Stimulated activated CD8-positive, alpha-beta memory T cell treated with anti-CD3 and anti-CD28 coated beads, Interleukin-7, amount 100 ng/mL, for 1 hour (primary cell): ENCODE measurements at places on chromosomes 5 and 9.

- no peak for DNase-seq
Observed at GRCh38 chr9:78856144-78856543, 559.2 kb downstream of the PSAT1 start.

DNA sequence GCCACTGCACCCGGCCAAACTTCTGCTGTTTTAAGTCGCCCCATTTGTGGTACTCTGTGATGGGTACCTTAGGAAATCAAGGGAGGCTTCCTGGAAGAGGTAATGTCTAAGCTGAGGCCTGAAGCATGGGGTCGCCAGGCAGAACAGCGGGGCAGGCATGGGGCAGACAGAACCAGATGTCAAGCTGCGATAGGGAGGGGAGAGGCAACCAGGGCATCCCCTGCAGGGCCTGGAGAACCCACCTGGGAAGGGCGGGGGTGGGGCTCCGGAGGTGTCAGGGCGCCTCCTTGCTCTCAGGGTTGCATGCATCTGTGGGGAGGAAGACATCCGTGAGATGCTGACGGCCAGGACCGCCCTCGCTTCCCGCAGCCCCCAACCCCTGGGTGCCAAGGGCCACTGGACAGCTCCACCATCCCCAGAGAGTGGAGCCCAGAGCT, 2.8 kb downstream of the LCN15 start:
- no peak for DNase-seq

DNA sequence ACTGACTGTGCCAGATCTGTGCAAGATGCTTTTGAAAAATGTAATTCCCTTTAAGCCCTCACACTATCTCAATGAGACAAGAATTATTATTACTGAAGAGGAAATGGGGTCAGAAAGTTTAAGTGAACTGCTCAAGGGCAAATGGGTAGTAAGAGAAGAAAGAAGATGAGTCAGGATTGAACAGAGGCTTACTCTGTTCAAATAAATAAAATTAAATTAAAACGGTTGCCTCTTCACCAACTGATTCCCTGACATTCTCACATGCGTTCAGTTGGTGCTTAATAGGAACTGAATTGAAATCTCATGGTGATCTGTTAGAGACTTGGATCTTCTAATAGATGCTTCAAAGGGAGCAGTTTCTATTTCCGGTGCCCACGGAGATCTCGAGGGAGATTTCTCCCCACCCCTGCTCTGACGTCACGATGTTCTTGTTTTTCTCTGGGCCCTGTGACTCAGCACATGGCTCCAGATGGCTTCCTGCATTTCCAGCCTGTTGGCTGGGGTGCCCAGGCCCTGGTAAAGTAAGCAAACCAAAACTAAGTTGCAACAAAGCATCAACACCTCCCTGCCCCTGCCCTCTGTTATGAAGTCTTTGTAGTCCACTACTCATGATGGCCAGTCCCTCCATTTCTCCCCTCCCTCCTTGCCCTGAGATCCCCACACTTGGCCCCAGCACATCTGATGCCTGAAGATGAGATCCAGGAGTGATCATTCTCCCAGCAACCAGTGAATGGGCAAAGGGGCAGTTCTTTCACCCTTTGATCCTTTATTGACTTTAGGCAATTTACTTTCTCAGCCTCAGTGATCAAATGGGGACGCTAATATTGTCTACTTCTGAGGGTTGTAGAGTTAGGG, 106.1 kb upstream of the CPEB4 start:
- DNase-seq, result peak; percentile 29

DNA sequence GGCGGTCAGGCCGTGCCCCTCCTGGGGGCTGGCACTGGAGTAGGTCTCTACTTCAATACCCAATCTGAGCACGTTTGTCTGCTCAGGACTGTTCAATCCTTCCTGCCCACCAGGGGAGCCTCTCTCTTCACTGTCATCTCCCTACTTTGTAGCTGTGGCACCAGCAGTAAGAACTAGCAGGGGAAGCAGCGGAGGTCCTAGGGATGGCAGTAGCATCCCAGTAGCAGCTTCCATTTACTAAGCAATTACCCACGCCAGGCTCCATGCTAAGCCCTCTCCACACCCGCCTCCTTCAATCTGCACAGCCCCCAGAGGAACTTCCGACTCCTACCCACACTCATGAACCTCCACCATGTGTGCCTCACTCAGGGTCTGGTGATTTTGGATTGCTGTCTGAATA, 31.7 kb downstream of the FSTL4 start:
- DNase-seq, result no peak

- DNase-seq, result no peak
Observed at GRCh38 chr5:31537851-31538250, 5.8 kb downstream of the C5orf22 start.

GRCh38 chr9:35743452-35743851, 5.6 kb downstream of the GBA2 start:
- DNase-seq, result no peak

DNA sequence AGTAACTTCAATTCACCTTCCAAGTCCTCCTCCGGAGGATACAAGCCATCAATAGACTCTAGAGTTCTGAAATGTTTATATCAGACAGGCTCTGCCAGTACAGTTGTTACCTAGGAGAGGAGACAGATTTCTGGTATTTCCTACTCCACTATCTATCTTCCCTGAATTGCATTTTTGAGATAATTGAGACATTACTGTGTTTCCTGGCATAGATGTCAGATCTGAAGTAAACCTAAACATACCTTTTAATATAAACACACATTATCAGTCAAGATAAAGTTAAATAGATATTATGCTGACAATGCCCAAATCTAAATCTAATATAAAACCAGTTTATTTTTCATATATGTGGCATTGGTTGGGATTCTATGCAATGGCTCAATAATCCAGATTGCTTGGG, 8.2 kb upstream of the TYRP1 start:
- DNase-seq, result no peak

GRCh38 chr9:81729135-81729534, 39.8 kb upstream of the TLE1 start:
- DNase-seq, result no peak

- no peak for DNase-seq
Observed at GRCh38 chr5:85077581-85077980, 692.9 kb upstream of the EDIL3 start.
